ENCODE measurements at places on chromosomes 6 and 20.

DNA sequence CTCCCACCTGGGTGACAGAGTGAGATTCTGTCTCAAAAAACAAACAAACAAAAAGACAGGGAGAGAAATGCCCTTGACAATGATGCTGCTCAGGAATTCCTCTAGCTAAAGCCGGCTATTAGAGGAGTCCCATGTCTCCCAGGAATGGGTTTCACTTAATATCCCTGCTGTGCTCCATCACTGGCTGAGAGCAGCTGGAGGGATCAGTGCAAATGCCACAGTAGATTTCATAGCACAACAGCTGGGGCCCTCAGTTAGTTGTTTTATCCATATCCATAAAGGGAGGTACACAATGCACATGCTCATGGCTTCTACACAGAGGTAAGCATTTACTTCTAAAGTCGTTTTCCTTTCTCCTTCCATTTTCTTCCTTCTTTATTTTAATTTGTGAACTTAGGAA, 742.0 kb upstream of the POU3F2 start:
- DNase-seq, result no peak

- DNase-seq, result no peak
Observed at GRCh38 chr6:41821266-41821665, 33.8 kb downstream of the TOMM6 start.

DNA sequence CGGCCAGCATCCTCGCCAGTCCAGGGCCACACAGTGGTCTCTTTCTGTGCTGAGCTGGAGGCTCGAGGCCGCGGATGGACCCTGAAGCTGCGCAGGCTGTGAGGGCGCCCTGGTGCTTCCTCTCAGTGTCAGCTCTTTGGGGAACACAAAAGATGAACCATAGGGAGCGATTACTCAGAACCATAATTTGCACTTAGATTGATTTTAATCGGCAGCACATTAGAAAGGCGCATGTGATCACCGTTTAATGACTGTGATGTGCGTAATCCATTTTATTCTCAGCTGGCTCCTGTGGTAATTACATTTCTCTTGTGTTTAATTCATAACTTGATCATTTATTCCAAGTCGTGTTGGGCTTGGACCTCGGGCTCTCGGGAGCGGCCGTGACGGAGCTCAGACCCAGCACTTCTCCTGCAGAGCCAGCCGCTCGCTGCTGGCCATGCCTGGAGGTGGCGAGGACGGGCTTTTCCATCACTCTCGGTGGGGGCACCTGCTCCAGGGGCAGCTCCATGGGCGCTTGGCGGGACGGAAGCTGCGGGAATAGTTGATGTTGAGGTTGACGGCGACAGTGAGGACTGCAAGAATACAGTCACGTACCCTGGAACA, 25.6 kb upstream of the NTSR1 start:
- no peak for DNase-seq

DNA sequence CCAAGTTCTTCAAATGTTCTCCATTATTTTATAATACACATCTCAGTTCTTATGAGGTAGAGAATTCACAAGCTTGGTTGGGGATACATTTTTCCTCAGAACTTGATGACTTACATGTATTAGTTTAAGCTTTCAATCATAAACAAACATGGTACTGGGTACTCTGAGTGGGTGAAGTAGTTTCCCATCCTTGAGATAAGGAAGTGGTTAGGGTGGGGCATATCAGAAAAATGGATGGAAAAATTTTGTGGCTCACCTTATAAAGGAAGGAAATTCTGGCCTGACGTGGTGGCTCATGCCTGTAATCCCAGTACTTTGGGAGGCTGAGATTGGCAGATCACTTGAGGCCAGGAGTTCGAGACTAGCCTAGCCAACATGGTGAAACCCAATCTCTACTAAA, 52.0 kb downstream of the CD164 start:
- DNase-seq, result no peak

DNA sequence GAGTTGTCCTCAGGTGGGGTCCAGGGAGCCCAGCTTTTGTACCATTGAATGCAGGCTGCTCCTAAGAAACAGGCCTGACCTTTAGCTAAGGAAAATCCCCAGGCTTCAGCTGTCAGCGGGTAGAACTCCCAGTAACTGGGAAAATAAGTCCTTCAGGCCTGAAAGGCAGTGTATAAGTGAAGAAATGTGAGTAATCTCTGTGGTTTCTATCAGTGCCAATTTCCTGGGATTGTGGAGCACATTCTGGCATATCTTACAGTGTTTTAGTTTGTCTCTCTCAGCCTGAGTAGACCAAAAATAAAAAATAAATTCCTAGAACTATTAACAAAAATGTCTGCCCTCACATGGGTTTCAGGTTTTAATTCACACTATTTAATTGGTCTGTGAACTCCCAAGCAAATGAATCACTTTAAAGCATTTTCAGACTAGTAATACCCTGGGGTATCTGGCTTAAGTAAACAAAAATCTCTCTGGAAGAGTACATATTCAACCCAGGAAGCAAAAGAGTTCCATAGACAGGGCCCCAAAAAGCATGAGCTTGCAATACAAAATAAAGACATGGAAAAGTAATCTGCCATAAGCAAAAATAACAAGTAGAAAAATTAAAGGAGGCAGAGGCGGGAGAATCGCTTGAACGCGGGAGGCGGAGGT, 566.2 kb upstream of the NOX3 start:
- DNase-seq, result no peak
